Esophagus muscularis mucosa (tissue), 4 donors: ENCODE measurements at places on chromosomes 4 and X. TPM values are rescaled to one million over a fixed set of nuclear protein-coding genes. Genes with fewer than 3 reads are reported as not detected.

MTMR8 gene
- 1.6 TPM for total RNA-seq

SLIT2 gene
- total RNA-seq = 95.9 TPM

TMEM131L gene
- 13.4 TPM for total RNA-seq

GNPDA2 gene
- 16.9 TPM for total RNA-seq

TBC1D19 gene
- 12.5 TPM for total RNA-seq

SRPK3 gene
- total RNA-seq = 0.52 TPM

ATP7A gene
- total RNA-seq = 13.2 TPM

FHDC1 gene
- 1.7 TPM for total RNA-seq

RHOXF1 gene
- not detected for total RNA-seq

SHISA3 gene
- total RNA-seq = 18.5 TPM

TIGD4 gene
- total RNA-seq = 0.52 TPM

DCAF8L2 gene
- total RNA-seq = not detected

NSD2 gene
- 31.8 TPM for total RNA-seq

SLC2A9 gene
- 7.1 TPM for total RNA-seq

FAM47C gene
- total RNA-seq = not detected

RAB40A gene
- 4.5 TPM for total RNA-seq

JAKMIP1 gene
- 0.58 TPM for total RNA-seq

GABRG1 gene
- total RNA-seq = not detected

ANTXR2 gene
- total RNA-seq = 319 TPM

MAGEA2 gene
- not detected for total RNA-seq

STIM2 gene
- total RNA-seq = 10.0 TPM

DGAT2L6 gene
- total RNA-seq = not detected

SPARCL1 gene
- 1,947 TPM for total RNA-seq

MMRN1 gene
- total RNA-seq = 10.4 TPM

GAB3 gene
- total RNA-seq = 7.3 TPM

IBSP gene
- not detected for total RNA-seq

KLB gene
- not detected for total RNA-seq

DSPP gene
- not detected for total RNA-seq

FGG gene
- total RNA-seq = not detected

ZNF630 gene
- 2.3 TPM for total RNA-seq
